ENCODE measurements at places on chromosomes 5 and 9. TPM values are rescaled to one million over a fixed set of nuclear protein-coding genes. Genes with fewer than 3 reads are reported as not detected.

The SLC31A1 gene
- total RNA-seq, result 20.0 TPM

DNA sequence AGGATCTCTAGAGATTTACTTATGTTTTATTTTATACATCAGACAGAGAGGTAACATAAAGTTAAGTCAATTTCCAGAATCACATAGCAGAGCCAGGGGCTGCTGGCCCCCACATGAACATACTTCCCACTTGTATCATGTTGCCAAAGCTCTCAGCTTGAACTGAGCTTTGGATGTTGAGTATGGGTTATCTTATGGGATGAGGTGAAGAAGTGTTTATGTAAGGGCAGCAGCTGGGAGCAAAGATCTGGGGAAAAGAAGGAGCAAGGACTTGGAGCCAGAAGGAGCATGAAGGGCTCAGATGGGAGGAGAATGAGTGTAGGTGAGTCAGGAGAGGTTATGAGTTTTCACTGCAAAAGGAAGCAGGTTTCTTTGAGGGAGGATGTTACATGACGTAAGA, 72.0 kb downstream of the MROH2B start:
- peaks cover 11% of the 10 kb centered on the region for H3K27me3 ChIP-seq
- H3K4me1 ChIP-seq, result no peaks in the 10 kb centered on the region
- no peak for DNase-seq
- no peak overlapping the region for H3K27ac ChIP-seq
- no peaks in the 10 kb centered on the region for H3K36me3 ChIP-seq
- no peak overlapping the region for H3K4me3 ChIP-seq

DNA sequence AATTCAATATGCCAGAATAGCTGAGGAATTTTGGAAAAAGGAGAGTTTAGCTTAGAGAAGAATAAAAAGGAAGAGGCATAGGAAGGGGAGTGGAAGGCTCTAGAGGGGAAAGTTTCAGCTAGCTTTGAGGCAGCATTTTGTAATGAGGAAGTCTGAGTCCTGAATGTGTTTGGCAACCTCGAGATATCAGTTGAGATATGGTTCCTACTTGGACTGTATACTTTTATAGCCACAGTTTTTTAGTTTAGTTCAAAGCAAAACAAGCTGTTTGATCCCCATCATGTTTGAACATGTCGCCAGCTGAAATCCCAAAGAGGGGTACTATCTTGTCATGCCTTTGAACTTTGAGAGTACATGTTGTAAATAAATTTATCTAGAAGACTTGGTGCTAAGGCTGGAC, 559.0 kb upstream of the FTMT start:
- no peaks in the 10 kb centered on the region for H3K4me1 ChIP-seq
- H3K4me3 ChIP-seq, result no peak overlapping the region
- H3K27me3 ChIP-seq, result no peaks in the 10 kb centered on the region

DNA sequence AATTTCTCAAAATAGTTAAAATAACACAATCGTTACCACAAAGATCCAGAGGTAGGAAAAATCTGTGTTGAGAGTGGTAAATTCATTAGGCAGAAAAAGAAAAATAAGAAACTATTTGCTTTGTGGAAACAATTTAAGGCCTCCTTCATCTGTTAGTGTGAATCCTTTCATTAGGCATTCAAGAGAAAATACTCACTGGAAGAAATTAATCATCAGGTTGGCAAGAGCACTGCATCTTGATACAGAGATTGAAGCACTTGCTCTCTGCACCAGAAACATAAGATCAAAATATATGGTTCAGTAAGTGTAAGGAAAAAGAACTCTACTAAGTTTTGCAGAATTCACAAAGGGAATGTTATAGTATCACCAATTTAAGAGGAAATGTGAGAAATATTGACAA, 44.4 kb downstream of the TTC39B start:
- H3K36me3 ChIP-seq, result no peaks in the 10 kb centered on the region
- H3K27ac ChIP-seq, result no peak overlapping the region
- no peaks in the 10 kb centered on the region for H3K27me3 ChIP-seq
- DNase-seq, result no peak
- H3K4me3 ChIP-seq, result no peak overlapping the region
- peaks cover 5% of the 10 kb centered on the region for H3K4me1 ChIP-seq

DNA sequence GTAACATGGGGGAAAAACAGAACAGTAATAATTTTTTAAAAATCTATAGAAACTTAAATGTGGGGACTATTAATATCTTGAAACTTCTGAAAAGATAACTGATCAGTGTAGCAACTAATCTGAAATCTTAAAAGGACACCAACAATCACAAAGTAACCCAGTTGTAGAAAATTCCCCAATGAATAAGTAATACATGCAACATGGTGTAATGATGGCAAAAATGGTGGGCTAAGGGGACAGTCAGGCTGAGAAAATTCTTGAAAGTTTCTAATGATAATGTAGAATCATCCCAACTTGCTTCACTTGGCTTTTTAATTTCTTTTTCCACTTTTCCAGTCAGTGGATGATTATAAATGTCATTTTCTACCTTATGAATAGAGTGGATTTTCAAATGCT, 5.4 kb downstream of the NFIL3 start:
- peaks cover 86% of the 10 kb centered on the region for H3K4me1 ChIP-seq
- H3K27me3 ChIP-seq, result no peaks in the 10 kb centered on the region
- peak overlapping the region; percentile 94 for H3K4me3 ChIP-seq
- H3K36me3 ChIP-seq, result peaks cover 13% of the 10 kb centered on the region

DNA sequence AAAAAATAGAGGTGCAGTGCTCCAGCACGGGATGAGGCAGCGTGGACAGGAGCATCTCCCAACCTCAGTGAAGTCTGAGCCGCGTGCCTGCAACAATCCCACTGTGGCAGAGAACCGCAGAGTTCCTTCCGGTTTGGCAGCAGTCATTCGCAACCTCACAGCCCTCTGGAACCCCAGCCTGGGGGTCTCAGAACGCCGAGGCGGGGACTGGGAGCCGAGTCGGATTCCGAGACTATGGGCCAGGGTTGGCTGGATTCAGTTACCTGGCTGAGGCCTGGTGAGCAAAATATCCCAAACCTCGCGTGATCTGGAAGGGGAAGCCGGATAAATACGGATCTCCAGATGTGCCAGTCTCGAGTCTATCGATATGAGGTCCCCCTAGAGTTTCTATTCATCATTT, 27.0 kb downstream of the CDKN2A start:
- H3K36me3 ChIP-seq, result peaks cover 35% of the 10 kb centered on the region
- H3K27ac ChIP-seq, result no peak overlapping the region
- peaks cover 72% of the 10 kb centered on the region for H3K27me3 ChIP-seq
- H3K4me3 ChIP-seq, result peak overlapping the region; percentile 43

- peak; percentile 64 for DNase-seq
- peaks cover 10% of the 10 kb centered on the region for H3K36me3 ChIP-seq
- H3K27me3 ChIP-seq, result peaks cover 10% of the 10 kb centered on the region
- H3K4me3 ChIP-seq, result peak overlapping the region; percentile 82
- peaks cover 9% of the 10 kb centered on the region for H3K4me1 ChIP-seq
- peak overlapping the region; percentile 67 for H3K27ac ChIP-seq
Measured at GRCh38 chr5:58459146-58460001, 512 bp downstream of the PLK2 start.

Measured in natural killer cell treated with Interleukin-12 subunit alpha and Interleukin-12 subunit beta and Interleukin-15 and Interleukin-18, amount 100 ng/mL, for 72 hours (primary cell).